ENCODE measurements at places on chromosomes 5 and 9. TPM values are rescaled to one million over a fixed set of nuclear protein-coding genes. Genes with fewer than 3 reads are reported as not detected.

DNA sequence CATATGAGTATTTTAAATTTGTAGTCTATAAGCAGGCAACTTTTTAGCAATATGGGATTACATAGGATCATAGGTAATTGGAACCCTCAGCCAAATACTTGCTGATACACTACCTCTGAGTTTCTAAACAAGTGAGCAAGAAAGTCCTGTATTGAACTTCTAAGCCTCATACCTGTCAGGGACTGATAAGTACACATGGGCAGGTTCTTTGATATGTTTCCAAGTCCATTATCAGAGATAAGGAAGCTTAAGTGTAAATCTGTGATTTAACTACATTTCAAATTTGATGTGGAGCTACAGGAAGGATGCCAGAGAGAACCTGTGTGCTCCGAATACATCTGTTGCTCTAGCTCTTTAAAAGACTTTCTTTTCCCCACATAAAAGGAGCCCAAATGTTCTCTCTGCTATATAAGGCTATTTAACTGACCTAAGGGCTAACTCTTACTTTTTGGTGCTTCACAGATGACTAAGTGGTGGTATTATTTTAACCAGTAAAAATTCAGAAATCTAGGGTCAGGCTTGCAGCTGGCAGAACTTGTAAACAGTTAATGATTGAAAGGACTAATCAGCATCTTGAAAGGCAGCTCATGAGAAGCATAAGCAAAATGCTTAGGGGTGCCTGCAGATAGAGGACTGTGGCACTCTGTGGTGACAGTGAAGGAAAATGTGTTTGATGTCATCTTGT is 228.6 kb downstream of the NR3C1 start:
- DNase-seq = no peak

GRCh38 chr9:82284758-82285157 is 296.2 kb downstream of the SPATA31D1 start:
- no peak for DNase-seq

DNA sequence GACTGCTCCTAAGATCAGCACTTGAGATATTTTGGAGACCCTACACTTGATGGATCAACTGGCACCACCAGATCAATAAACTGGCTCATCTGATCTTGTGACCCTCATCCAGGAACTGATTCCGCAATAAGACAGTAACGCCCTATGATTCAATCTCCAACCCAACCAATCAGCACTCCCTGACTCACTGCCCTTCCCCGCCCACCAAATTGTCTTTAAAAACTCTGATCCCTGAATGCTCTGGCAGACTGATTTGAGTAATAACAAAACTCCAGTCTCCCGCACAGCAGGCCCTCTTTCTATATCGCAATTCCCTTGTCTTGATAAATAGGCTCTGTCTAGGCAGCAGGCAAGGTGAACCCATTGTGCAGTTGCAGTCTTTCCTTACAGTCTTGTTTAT is 677.0 kb downstream of the LRRC70 start:
- no peak for DNase-seq

GRCh38 chr5:89758146-89758545 is 651.4 kb downstream of the CETN3 start:
- no peak for DNase-seq

DNA sequence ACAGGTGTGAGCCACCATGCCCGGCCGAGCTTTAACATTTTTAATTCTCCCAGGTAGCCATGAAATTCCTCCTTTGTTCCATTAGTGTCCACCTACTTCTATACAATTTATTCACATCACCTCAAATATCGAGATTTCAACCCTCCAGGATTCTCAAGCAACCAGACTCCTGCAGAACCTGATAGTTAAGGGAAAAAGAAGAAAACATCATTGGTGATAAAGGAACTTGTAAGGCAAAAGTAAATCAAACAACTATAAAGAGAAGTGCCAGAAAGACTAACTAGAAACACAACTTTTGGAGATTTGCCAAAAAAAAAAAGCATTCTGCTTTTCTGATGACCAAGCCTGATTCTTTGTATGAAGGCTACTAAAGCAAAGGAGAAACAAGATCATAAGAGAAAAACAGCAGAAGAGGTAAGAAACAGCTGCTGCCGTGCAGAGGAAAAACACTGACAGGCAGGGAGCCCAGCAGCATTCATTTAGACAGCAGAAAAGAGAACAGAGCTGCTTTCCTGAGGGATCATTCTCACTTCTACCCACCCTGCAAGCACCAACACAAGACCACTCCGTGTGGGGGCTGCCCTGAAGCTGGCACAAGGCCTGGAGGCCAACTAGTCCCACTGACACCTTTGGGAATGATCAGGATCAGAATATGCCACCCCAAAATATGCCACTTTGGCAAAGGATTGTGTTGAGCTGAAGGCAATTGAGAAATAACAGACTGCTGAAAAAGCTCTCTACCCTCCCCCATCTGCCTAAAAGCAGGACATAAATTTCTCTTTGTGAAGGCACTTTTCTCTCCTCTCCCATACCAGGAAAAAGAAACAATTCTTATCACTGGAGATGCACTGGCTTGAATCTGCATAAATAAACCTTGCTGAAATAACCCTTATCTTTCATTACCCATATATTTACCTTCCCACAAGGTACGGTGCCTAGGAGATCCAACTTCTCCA is 75.1 kb downstream of the ALDH7A1 start:
- DNase-seq = no peak

- no peak for DNase-seq
These were observed 24.3 kb upstream of the FAT2 start for GRCh38 chr5:151615431-151615830.

- DNase-seq = no peak
These were observed 228.8 kb downstream of the PLK2 start for GRCh38 chr5:58231041-58231440.

- no peak for DNase-seq
These were observed 93.6 kb downstream of the CAMSAP1 start for GRCh38 chr9:135813671-135814290.

- no peak for DNase-seq
These were observed 24.7 kb downstream of the TPPP start for GRCh38 chr5:668283-668995.

DNA sequence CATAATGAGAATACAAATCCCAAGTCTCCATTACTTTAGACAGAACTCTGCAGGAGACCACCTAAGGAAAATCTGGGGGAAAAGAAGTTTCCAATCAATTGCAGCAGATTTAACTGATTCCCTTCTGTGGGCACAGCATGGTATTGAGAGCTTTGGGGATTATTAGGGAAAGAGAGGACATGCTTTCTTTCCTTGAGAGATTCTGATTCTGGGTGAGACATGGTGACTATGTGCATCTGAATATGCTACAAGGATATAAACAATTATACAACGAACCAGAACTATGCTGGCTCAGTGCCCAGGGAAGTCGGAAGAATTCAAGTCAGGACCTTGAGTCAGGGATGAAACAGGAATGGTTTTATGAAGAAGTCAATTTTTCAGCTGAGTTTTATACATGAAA is 183.7 kb downstream of the PDE4D start:
- no peak for DNase-seq

GRCh38 chr9:113178087-113178486 is 27.3 kb downstream of the SLC31A2 start:
- no peak for DNase-seq

DNA sequence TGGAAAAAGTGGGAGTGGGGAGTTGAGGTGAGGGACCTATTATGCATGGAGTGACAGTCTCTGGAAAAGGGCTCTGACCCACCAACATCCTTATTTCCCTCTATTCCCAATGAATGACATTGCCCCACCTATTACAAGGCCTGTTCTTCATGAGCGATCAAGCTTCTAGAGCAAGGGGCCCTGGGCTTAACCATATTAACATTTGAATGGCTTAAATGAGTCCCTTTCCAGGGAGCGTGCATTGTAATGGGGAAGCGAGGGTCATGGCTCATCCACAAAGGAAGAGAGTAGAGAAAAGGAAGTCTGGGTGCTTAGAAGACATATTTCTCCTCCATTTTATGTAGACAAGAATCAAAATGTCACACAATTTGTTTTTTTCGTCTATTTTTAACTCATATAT is 255.5 kb downstream of the CAAP1 start:
- DNase-seq = no peak

GRCh38 chr9:86550401-86550800 is 196.2 kb upstream of the TUT7 start:
- DNase-seq = no peak

DNA sequence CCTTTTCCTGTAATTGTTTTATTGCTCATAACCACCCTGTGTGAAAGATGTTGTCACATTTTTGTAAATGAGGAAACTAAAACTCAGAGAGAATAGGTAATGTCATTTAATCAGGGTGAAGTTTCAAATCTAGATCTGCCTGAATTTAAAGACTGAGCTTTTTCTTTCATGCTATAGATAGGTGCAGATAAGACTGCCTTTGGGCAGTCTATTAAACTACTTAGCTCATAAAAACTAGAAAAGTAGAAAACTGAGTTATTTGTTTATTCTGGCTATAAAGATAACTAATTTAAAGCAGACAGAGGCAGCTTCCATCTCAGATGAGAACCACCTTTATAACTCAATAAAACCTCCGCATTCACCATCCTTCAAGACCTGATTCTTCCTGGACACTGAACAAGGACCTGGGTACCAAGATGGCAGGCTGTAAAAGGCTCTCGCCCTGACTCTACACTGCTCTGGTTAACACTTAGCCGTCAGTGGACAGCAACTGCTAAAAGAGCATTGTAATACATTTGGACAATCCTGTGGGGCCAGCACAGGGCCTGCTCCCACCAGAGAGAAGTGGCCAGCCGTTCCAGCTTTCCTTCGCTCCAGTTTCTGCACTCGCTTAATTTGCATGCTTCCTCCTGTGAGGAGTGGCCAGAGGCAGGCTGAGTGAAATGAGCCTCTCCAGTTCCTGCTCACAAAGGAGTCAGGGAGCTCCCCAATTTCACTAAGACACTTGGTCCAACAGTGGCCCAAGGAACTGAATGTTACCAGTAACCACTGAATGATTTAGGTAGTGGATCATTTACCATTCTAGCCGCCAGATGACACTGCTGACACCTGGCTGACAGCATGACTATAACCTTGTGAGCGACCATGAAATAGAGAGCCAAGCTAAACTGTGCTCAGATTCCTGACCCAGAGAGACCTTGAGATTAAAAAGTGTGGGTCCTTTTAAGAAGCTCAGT is 566.4 kb downstream of the EFNA5 start:
- DNase-seq = no peak

- no peak for DNase-seq
These were observed 1.9 kb downstream of the LRRC19 start for GRCh38 chr9:27003426-27004077.

Gene HINT1
- total RNA-seq = 232 TPM

Gene SOX30
- total RNA-seq = 0.10 TPM

Gene ANKRD20A1
- total RNA-seq = 1.2 TPM

Gene CTXN3
- not detected for total RNA-seq

Gene ELOVL7
- 0.26 TPM for total RNA-seq

Gene GARNL3
- 1.3 TPM for total RNA-seq
